Stimulated activated CD4-positive, alpha-beta T cell treated with anti-CD3 and anti-CD28 coated beads, Interleukin-15, amount 100 ng/mL, for 1 hour (primary cell): ENCODE measurements at places on chromosomes 6 and 20.

- no peak for DNase-seq
These were observed 96.6 kb downstream of the EPB41L2 start for GRCh38 chr6:130966344-130966980.

- no peak for DNase-seq
These were observed 77.6 kb downstream of the SAMD5 start for GRCh38 chr6:147586044-147586443.

DNA sequence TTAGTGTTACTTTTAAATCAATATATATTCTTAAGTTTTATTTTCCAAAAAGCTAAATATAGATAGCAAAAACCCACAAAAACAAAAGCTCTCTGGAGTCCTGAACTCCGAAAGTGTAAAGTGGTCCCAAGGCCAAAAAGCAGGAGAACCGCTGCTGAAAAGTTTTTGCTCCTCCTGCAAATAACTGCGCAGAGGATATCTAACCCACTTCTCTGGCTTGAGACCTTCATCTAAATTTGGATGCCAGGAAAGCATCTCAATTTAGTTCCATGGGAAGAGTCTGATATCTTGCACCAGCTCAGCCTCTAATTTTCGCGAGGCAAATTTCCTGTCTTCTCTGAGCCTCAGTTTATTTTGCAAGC is 523 bp downstream of the MRPS10 start:
- DNase-seq = no peak

DNA sequence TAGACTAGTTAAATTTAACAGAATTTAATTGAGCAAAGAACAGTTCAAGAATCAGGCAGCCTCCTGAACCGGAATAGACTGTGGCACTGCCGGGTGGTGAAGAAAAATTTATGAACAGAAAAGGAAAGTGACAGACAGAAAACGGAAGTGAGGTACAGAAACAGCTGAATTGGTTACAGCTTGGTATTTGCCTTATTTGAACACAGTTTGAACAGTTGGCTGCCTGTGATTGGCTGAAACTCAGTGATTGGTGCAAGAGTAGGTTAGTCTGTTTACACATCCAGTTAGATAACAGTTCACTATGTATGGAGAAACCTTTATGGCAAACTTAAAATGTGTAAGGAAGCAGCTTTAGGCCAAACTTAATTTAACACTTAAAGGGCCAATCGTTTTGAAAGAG is 116.0 kb upstream of the CITED2 start:
- no peak for DNase-seq

DNA sequence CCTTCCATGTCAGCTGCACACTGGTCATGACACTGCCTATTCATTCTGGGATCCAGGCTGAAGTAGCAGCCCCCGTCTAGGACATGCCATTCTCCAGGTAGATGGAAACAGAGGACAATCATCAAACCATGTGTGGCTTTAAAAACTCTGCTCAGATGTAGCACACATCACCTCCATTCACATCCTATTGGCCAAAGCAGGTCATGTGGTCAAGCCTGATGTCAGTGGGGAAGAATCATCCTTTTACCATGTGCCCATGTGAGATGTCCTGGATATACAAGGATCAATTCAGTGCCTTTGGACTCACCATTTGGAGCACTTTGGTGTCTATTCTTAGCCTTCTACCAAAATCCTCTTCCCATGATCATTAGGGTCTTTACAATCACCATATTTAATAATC is 99.5 kb downstream of the CDC5L start:
- no peak for DNase-seq

- DNase-seq = no peak
These were observed 196.9 kb downstream of the AKAP7 start for GRCh38 chr6:131331873-131332781.

DNA sequence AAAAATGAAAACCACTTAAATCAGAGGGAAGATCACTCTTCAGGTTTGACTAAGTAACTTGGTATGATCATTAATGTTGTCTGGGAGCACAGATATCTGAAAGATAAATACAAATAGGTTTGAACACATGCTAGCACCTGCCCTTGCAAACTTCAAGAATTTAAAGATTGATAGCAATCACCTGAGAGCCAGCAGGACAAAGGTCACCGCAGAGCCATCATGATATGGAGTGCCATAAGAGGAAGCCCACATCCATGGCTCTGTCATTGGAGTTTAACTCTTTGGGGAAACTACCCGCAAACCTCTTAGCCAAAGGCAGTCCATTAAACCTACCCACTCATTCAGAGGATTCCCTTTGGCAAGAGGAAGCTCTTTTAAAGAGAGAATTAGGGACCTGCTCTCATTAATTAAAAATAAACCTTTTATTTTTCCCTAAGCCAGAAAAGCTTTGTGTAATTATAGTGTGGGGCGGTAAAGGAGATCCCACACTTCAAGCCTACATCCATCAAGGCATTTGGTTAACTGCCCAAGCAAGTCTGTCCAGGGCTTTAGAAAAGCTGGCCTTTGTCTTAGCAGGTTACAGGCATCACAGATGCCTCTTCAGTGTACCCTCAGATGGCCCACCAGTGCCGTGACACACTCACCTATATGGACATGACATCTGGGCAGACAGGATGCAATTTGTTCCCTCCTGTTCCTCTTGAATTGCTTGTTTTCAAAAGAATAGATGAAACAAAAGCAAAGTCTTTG is 73.0 kb downstream of the SASH1 start:
- no peak for DNase-seq

DNA sequence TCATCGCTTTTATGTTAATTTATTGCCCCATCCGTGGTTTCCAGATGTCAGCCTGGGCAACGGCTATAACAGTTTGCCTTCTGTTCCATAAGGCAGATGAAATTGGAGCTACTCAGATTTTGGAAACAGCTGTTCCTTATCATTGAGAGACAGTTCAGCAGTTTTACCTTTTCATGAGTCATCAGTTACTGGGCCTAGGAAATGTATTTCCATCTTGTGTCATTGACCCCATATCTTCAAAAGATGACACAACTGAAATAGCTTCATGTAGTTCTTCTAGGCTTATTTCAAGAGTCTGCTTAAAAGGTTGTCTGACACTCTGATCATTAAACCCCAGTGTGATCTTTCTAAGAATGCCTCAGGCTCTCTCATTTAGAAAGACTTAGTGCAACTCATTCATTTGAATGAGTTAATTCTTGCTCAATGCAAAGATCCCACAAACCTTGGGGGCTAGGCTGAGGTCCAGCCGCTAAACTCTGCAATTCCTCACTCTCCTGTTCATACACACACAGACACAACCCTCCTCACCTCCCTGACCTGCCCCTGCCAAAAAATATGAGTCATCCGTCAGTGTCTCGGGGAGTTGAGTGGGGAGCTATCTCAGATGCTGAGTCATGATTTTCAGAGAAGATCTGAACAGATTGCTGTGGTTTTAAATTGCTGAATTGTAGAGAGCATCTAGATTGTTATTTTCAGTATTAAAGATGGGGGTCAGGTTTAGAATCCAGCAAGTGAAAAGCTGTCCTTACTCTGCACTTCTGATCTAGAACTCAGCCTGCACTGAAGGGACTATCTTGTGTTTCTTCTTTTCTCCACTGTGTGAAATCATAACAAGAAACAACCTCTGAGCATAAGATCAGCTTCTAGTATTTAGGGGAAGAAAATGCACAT is 61.8 kb downstream of the RPP40 start:
- DNase-seq = no peak

DNA sequence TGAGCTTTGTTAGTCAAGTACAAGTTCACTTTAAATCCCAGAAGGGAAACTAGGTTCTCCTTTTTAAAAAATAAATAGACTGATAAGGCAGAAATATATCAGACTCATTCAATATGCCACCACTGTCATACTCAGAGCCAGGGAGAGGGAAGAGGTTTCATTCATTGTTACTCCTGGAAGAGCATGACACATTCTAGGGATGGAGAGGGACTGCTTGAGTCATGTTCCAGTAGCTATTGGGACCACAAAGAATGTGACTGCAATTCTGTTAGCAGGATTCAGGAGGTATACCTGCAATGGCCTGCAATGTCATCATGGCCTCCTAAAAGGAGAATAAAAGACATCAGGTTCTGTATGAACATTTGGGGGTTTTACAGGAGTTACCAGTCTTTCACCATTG is 167.6 kb downstream of the TFAP2B start:
- no peak for DNase-seq

- DNase-seq = no peak
These were observed 2.2 kb upstream of the TOMM6 start for GRCh38 chr6:41785254-41785653.

GRCh38 chr20:40865095-40865494 is 163.5 kb upstream of the TOP1 start:
- DNase-seq = no peak

- DNase-seq = no peak
These were observed 790.9 kb downstream of the TFAP2A start for GRCh38 chr6:9623985-9624384.

DNA sequence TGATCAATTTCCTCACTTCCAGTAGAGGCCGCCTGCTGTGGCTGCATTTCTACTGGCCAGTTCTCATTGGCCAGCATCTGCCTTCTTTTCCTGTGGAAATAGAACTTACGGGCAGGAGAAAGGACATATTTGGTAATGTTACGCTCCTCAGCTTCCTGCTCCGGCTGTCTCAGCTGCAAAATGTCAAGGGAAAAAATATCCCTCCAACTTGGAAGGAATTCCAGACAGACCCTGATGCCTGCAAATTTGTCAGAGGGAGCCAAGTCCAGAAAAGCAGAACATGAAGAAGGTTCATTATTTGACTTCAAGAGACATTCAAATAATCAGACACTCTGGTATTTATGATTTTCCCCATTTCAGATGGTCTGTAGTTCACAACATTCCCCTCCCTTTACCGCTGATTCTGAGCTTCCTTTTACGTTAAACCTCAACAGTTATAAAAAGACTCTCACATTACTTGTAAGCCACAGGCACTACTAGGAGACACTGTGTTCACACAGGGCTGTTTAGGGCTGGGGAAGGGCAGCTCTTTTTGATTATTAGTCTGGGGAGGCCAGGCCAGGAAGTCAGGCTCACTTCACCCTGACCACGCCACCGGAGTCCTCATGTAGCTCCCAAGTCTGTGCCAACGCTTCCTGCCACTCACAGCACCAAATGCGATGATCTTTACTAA is 179.6 kb upstream of the CCN2 start:
- no peak for DNase-seq

DNA sequence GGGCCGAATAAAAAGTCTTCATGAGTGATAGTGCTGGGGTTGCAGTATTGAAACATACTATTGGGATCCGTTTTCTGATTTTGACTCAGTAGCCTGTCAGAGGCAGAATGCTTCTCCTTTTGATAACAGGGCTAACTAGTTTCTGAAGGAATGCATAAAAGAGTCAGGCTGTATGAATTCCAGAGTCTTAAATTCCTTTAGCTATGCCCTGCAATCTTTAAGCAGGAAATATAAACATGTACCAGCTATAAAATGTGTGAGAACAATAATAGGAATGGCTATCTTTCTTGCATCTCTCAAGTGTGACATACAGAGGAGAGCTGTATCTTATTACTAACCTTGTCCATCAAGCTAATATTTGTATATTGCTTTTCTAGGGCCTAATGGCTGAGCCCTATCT is 917.1 kb downstream of the KIF16B start:
- no peak for DNase-seq

DNA sequence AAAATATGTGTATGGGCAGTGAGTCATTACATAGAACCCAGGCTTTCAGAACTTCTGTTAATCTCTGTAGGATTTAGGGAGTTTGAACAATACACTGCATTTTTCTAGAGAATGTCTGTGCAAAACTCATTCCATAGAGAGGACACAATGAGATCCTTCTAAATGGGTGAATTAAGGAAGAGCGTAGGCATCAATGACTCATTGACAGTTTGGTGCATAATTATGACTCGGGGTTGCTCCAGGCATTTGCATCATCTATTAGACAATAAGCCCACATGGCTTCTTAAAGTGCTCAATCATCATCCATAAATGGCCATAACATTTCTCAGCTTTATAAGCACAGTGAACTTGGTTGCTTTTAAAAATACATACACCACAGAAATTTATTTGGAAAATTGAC is 625.5 kb downstream of the CDH26 start:
- DNase-seq = no peak

DNA sequence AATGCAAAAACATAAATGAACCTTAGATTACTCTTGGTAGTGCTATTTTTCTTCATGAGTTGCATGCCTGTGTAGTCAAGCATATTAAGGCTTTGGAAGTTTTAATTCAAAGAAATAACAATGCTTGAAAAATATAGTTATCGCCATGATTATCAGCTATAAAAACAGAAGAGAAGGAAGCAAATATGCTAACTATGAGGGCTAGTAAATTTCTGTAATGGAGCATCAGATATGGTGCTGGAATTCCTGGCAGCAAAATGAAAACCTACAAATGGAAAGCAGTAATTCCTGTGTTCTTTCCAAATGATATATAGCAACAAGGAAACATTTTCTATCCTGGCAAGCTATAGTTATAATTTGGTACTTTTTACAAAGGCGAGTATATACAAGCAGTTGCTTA is 29.7 kb downstream of the DOP1A start:
- no peak for DNase-seq

- DNase-seq = no peak
These were observed 34.2 kb downstream of the JARID2 start for GRCh38 chr6:15280028-15280427.

DNA sequence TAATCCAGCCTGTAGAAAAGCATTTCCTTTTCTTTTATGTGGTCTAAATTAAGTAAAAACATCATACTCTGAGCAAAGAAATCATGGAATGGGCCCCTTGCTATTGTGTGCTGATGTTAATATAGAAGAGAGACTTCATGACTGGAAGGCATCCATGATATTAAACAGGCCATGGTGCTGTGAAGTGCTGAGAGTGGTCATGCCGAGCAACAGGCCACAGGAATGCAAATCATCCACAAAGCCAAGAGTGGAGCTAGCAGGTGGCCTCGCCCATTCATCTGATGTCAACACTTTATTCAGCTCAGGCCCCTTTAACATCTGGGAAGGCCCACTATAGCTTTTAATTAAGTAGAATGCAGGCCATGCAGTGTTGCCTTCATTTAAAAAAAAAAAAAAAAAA is 115.2 kb upstream of the HMGCLL1 start:
- DNase-seq = no peak

- DNase-seq = no peak
These were observed 1042.4 kb upstream of the FLRT3 start for GRCh38 chr20:15379681-15380296.

GRCh38 chr20:58313396-58313795 is 3.9 kb downstream of the RAB22A start:
- DNase-seq = no peak

GRCh38 chr6:95249661-95250060 is 327.7 kb upstream of the MANEA start:
- no peak for DNase-seq

DNA sequence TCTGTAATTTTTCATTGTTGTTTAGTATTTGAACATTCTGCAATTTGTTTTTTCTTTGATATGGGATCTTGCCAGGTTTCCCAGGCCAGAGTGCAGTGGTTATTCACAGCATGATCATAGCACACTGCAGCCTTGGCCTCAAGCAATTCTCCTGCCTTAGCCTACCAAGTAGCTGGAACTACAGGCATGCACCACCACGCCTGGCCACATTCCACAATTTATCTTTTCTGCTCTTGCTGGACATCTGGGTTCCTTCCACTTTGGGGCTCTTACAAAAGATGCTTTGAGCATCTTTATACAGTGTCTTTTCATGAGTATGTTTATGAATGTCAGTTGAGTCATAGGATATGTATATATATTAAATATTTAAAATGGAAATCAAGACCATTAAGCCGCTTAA is 42.0 kb downstream of the PGM3 start:
- DNase-seq = no peak
